ENCODE measurements at places on chromosomes 16 and 17. TPM values are rescaled to one million over a fixed set of nuclear protein-coding genes. Genes with fewer than 3 reads are reported as not detected.

DNA sequence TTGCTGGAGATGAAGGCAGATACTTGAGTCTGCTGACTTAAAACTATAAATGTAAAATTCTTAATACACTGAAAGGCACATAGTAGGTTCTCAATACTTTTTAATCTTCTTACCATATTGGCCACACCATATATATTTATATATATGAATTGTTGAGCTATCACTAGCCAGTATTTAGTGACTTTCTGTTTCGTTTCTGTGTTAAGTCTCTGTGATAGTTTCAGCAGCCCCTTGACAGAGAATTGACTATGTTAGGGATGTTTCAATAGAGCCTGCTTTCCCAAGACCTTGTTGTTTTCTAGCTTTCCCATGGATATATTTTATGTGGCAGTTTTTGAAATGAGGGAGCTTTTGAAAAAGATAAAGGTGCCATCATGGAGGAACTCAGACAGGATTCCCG lies 206.5 kb upstream of the GOT2 start:
- no peak for DNase-seq

The RANBP10 gene
- 14.9 TPM for polyA plus RNA-seq

The EPN3 gene
- polyA plus RNA-seq, result 0.06 TPM

- DNase-seq, result no peak
Observed at GRCh38 chr16:27534256-27534655, 15.5 kb downstream of the GTF3C1 start.

- DNase-seq, result no peak
Observed at GRCh38 chr17:81808778-81809555, 5.0 kb downstream of the GCGR start.

DNA sequence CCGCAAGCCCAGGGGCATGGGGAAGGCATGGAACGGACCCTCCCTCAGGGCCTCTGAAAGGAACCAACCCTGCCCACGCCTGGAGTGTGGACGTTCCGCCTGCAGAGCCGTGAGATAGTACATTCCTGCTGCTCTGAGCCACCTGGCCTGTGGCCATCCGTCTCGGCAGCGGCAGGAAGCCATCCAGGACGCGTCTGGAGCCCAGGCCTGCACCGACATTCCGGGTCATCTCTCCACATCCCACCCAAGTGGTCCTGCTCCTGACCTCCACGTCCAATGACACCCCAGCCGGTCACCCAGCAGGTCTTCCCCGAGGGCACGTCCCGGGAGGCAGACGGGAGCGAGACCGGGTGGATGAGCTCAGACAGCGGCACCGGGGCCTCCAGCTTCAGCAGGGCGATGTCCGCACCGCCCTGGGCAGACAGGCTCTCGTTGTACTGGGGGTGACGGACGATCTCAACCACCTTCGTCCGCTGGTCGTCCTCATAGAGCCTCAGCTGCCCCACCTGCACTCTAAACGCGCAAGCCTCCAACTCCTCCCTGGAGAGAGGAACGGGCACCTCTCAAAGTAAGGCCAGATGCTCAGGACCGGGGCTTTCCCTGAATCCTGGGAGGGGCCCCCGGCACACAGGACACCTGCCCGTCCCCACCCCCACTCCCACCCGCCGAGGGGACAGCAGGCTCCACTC lies 21.3 kb upstream of the UBE2I start:
- DNase-seq, result no peak

The KRT24 gene
- not detected for polyA plus RNA-seq

The BMERB1 gene
- polyA plus RNA-seq, result 9.7 TPM

The SLFN12L gene
- 0.17 TPM for polyA plus RNA-seq

- DNase-seq, result no peak
Observed at GRCh38 chr17:40309949-40310510, 1.1 kb downstream of the RARA start.

GRCh38 chr16:1911467-1912214 lies 6.6 kb downstream of the HS3ST6 start:
- DNase-seq, result no peak

GRCh38 chr16:57728336-57729181 lies 7.0 kb upstream of the KATNB1 start:
- DNase-seq, result no peak

DNA sequence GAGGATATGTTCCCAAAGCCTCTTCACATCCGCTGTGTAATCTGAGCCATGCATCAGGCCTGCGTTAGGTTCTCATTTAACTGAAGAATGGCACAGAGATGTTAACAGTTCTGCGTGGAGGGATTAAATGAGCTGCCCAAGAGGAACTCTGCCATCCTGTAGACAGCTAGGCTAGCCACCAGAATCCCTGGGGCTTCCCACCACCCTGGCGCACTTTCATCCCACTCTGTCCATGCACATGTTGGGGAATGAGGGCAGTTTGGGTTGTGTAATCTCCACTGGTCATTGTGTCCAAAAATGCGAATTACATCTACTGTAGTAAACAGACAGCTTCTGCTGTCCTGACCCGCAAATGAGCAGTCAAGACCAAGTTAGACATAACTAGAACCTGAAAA lies 1.0 kb upstream of the GLG1 start:
- DNase-seq, result no peak

The TBC1D28 gene
- polyA plus RNA-seq, result not detected

The CRHR1 gene
- polyA plus RNA-seq, result not detected

Data from liver (tissue), 10 donors.